ENCODE measurements at places on chromosomes 3 and 15.

GRCh38 chr3:50112462-50112861, 23.7 kb downstream of the RBM5 start:
- no peak for DNase-seq

- DNase-seq = no peak
Measured at GRCh38 chr15:97479957-97480356, 480.5 kb upstream of the ARRDC4 start.

- no peak for DNase-seq
Measured at GRCh38 chr15:43943511-43943910, 116.7 kb downstream of the WDR76 start.

DNA sequence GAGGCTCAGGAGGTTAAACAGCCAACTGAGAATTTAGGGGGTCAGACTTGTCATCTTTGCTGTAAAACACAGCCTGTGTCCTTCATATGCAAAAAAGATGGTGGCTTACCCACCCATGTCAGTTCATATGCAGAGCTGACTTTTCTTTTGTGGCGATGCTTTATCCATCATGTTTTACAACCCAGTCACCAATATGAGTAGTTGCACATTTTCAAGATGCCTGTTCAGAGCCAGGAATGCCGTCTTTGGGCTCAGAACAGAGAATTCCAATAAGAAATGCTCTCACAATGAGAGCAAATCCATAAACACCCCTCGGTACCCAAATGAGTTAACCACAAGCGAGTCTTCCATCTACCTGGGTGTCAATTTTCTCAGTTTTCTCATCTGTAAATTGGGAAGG, 83.6 kb downstream of the TIGIT start:
- DNase-seq = no peak

- DNase-seq = no peak
Measured at GRCh38 chr3:85037203-85037602, 78.4 kb downstream of the CADM2 start.

DNA sequence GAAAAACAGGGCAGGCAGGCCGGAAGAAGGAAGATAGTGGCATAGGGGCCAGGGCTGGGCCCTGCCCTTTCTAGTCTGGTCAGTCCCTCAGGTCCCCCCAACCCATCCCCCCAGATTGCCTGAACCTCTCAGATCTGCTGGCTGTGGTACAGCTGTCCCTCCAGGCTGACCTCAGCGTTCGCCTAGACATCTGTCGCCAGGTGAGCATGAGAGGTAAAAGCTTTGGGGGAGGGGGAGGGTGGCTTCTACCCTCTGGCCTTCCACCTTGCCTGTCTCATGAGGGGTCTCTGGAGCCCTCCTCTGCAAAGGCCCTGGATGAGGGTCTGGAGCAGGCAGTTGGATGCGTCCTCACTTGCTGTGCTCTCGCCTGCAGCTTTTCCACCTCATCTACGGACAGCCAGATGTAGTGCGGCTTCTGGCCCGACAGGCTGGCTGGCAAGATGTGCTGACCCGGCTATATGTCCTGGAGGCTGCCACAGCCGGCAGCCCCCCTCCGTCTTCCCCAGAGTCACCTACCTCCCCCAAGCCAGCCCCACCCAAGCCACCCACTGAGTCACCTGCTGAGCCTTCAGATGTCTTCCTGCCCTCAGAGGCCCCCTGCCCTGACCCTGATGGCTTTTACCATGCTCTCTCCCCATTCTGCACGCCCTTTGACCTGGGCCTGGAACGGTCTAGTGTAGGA, 20.2 kb downstream of the NBEAL2 start:
- DNase-seq = no peak

DNA sequence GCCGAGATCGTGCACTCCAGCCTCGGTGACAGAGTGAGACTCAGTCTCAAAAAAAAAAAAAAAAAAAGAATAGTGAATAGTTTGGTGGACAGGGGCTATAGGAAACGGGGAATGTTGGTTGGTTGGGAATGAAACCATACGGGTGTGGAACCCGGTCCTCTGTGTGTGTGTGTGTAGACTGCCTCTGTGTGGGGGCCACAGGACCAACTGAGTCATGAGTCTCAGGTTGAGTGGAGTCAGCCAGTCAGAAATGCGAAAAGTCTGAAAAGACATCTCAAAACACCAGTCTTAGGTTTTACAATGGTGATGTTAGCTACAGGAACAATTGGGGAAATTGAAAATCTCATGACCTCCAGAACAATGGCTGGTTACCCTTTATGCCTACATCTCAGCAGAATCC, 44.5 kb downstream of the ZDHHC19 start:
- no peak for DNase-seq

DNA sequence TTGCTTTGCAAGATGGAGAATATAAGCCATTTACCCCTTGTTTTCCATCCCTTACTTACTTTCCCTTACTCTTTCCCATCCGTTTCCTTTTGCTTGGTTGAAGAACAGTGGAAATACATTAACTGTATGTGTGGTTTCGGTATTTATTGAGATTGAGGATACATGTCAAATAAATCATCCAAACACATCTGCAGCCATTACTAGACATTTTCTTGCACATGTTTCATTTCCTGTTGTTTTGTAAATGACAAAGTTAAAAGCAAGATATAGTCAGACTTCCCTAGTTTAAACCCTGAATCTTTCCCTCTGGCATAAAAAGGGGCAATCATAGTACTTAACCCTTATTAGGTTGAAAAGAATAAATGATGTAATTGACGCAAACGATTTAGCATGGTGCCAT, 82.1 kb upstream of the BCHE start:
- DNase-seq = no peak

All from stimulated activated naive CD4-positive, alpha-beta T cell (primary cell).